ENCODE measurements at places on chromosomes 13 and 19. TPM values are rescaled to one million over a fixed set of nuclear protein-coding genes. Genes with fewer than 3 reads are reported as not detected.

GRCh38 chr19:7521551-7522071 is 813 bp upstream of the MCOLN1 start:
- no peak for DNase-seq

GRCh38 chr19:49327878-49328544 is 3.0 kb upstream of the SLC6A16 start:
- peak; percentile 60 for DNase-seq

GRCh38 chr19:42426643-42427042 is 545 bp downstream of the LIPE start:
- DNase-seq: no peak

Gene ZNF730
- total RNA-seq: not detected

- no peak for DNase-seq
These were observed 126.3 kb downstream of the STK24 start for GRCh38 chr13:98450539-98451111.

GRCh38 chr13:73957889-73958288 is 176.3 kb downstream of the KLF12 start:
- no peak for DNase-seq

GRCh38 chr19:49127674-49128544 is 8.6 kb downstream of the PPFIA3 start:
- DNase-seq: peak; percentile 96

DNA sequence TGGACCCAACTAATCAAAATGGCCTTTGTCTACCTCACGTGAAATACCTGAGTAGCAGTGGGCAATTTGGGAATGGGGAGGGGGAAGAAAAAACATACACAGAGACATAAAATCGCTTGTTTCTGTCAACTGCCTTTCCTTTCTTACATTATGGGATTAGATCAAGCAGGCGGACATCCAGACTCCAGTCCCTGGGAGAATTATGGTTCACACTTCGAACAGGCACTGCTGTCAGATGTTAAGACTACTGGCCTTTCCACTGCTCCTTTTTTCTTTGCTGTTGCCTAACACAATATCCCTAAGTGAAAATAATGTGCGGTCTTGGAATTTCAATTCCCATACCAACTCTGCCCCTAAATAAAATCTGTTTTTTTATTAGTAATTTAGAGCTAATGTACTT is 1719.7 kb upstream of the SLC10A2 start:
- DNase-seq: no peak

Gene FOSB
- total RNA-seq: 15.3 TPM

DNA sequence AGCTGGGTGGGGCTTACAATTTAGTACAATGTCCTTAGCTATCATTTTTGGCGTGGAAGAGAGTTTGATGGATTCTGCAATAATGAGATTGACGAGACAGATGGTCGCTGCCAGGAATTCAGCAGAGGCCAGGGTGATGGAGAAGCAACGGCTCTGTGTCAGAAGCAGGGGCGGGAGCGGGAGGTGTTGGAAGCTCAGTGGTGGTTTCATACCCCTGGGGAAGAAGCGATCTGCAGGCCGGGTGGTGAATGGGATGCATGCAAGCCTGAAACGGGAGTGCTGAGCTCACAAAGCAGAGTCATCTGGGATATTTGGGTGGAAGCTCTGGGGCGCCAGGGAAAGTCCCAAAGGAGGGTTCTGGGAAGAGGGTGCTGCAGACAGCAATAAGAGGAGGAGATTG is 370.8 kb downstream of the ZNF536 start:
- DNase-seq: no peak

Gene FXYD1
- 3.3 TPM for total RNA-seq

DNA sequence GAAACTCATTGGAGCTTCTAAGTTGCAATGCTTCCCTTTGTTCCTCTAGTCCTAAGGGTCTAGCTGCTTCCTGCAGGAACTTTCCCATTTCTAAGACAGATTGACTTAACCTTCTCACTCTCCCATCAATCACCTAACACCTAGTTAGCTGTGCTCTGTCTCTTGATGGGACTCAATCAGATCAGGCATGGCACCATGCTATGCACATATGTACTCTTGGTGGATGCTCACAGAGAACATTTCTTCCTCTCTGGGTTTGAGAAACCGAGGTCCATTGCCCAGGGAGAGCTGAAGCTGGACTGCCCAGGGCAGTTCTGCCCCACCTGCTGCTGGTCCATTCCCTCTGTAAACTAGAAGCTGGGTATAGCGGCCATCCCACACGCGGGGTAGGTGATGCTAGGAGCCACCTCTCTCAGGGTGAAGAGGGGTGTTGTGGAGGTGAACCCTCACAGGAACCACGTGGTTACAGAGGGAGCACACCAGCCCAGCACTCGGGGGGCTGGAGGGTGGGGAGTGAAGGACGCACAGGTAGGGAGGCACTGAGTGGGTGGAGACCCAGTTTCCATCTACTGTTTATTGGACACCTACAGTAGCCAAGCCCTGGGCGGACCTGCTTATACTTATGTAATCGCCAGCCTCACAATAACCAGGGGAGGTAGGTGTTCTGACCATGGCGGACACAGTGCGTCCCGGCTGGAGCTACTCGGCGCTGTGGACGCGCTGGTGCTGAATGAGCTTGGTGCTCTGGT is 3.1 kb upstream of the UBE2M start:
- no peak for DNase-seq

DNA sequence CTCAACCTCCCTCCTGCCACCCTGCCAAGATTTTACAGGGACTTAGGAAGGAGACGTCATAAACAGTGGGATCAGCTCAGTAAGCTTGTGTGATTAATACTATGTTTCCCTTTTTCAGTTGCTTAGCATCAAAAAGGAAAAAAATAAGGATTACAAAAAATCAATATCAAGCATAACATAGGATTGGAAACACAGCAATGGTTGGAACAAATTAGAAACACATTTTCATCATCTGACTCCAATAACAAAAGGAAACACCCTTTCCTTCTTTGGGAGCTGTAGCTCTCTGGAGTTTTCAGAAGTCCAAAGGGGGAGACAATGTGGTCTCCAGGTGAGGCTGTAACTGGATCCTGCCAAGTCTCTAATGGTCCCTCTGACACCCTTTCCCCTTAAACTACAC is 233.4 kb downstream of the B3GLCT start:
- no peak for DNase-seq

Gene ZNF525
- 15.9 TPM for total RNA-seq

DNA sequence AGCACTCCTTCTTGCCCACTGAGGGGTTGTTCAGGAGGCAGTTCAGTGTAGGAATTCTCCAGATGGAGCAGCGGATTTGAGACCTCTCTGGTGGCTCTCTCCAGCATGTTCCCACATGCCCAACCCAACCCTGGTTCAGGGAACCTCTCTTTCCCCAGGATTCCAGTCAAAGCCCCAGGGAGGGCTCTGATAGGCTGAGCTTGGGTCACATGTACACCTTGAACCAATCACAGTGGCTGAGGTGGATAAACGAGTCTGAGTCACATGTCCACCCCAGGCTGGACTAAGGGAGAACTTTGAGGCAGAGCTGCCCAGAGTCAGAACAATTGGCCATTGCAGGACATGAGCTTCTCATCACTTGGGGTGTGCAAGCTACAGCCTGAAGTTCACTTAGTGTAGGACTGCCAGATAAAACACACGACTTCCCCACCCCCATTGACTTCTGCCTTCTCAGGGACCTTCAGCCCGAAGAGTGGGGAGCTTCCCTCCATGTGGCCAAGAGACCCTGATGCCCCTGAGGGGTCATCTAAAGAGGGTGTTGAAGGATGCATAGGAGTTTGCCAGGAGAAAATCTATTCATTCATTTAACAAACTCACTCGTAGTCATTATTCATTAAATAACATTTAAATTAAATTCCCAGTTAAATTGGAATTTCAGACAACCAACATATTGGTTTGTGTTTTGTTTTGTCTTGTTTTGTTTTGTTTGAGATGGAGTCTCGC is 4.0 kb upstream of the MAST3 start:
- DNase-seq: no peak

DNA sequence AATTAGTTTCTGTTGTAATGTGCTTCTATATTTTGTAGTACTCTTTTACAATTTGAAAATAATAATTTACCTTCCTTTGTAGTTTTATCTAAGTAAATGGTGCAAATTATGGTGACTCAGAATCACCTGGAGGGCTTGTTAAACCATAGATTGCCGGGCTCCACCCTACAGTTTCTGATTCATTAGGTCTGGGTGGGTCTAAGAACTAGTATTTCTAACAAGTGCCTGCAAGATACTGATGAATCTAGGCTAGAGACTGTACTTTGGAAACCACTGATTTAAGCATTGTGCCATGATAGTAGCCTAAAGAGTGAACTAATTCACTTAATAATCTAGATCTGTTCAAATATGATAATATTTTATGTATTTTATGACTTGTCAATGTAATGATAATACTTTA is 437.4 kb upstream of the SPRY2 start:
- no peak for DNase-seq

Gene ZNF229
- total RNA-seq: 0.05 TPM

- peak; percentile 80 for DNase-seq
These were observed at the start of gene ICAM3 for GRCh38 chr19:10339380-10339960. Gene ICAM3, minus strand, starts transcription at chr19:10339624. Its CDS starts 10 bp downstream, at chr19:10339614.

DNA sequence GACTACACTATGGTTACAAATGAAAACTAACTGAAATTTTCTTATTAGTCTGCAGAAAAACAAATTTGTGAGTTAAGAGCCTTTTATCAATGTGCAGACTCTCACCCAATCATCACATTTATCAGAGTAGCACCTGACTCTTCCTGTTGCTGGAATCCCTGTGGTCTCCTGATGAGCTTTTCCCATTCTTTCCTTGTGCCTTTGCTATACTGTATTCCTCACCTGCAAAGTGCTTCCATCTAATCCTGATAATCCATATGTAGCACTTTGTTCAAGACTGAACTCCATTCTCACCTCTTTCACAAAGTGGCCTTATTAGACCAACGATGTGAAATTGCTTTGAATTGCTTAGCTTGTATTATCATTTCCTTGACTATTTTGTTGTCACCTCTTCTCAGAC is 225.3 kb downstream of the LHFPL6 start:
- DNase-seq: no peak

- DNase-seq: peak; percentile 65
These were observed 51.0 kb upstream of the DOCK9 start for GRCh38 chr13:99028890-99029289.

Gene SERPINE3
- total RNA-seq: not detected

DNA sequence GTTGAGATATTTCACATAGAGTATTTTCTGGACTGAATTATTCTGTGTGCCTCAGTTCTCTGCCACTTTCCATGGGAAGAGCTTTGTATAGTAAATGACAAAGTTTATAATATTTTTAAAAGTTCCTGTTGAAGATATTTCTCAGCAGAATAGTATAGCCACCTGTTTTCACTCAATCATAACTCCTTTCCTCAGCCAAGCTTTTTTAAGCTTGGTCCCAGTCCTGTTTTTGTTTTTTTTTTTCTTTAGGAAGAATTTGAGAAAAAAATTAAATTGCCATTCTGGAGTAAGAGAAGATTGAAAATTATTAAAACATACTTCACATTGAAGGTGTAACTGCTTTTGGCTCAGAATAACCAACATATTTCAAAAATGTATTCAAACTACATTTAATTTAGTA is 55.5 kb downstream of the ENOX1 start:
- no peak for DNase-seq

- DNase-seq: peak; percentile 39
These were observed 8.1 kb downstream of the PTGIR start for GRCh38 chr19:46616631-46617322.

GRCh38 chr19:47309608-47310007 is at the start of gene C5AR1:
Gene C5AR1, plus strand, starts transcription at chr19:47309861. Its CDS starts 35 bp downstream, at chr19:47309896.
- DNase-seq: no peak

DNA sequence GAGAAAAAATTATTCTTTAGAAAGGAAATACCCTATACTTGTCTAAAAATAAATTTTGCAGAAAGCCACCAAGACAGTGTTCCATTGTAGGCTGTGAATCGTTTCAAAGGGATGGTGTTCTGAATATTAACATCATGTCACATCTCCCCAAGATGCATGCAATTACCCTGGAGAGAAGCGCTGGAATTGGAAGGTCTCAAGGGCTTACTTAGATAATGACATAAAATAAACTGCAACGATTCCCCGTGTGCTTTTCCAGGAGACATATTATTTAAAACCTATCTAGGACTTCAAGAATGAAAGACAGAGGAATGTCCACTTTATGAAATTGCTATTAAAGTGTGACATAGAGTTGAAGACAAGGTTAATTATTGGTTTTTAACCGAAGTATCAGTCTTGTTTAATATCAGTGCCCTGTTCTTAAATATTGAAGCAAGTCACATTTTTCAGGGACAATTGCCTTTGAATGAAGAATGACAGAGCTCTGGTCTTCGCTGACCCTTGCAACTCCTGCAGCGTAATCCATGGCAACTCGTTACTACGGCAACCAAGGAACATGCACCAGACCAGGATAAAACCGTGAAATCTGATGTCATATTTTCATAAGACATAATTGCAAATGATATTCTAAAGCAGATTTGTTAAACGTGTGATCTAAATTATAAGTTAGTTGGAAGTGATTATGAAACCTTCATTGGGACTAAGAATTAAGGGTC is 91.7 kb downstream of the EFNB2 start:
- DNase-seq: no peak

DNA sequence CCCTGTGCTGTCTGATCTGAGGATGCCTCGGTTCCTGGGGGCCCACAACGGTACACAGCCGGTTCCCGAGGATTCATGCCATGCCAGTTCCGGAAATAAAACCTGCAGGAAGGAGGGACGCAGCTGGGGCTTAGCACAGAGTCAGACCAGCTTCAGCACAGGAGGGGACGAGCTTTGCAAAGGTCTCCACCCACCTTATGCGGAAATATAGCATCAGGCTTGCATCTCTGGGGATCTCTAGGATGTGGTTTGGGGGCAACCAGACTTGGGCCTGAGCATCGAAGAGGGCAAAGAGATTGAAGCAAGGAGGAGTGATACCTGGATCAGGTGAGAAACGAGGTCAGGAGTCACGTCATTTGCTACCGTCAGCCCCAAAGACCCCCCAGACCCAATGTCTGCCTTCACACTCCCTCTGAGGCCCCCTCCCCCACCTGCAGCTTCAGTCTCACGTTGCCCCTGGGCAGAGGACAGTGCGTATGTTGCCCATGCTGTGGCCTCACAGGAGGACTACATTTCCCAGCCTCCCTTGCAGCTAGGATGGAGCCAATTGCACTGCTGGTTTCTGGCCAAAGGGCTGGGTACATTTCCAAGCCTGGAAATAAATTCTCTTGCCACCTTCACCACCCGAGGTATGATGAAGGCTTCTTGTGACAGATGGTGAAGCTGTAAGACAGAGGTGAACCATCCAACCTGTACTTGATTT is 12.1 kb downstream of the TYK2 start:
- no peak for DNase-seq

GRCh38 chr13:51452361-51453206 is at the start of gene INTS6:
Gene INTS6, minus strand, starts transcription at chr13:51453036. Its CDS starts 511 bp downstream, at chr13:51452525.
- DNase-seq: peak; percentile 99

Gene ZNF208
- total RNA-seq: 1.9 TPM

Gene ZNF780B
- total RNA-seq: 20.1 TPM

DNA sequence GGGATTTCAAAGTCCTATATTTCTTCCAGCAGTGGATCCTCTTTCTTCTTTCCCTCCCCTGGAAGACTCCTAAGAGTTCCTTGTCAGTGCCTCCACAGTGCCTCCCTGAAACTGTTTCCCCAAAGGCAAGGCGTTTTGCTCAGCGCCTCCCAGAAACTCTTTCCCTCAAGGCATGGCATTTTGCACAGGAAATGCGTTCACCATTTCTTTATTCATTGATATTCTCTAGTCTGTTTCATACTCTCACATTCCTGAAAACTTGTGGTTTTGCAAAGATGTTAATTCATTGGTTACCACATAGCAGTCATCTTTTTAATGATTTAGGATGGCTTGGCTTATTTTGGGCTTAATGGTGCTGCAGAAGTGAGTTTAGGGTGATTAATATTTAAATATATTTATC is 177.3 kb upstream of the SLC10A2 start:
- no peak for DNase-seq

GRCh38 chr19:1074544-1075283 is 7.7 kb downstream of the ARHGAP45 start:
- DNase-seq: peak; percentile 91

Gene CACNA1A
- 4.1 TPM for total RNA-seq

Gene OVOL3
- not detected for total RNA-seq
